ENCODE measurements at places on chromosomes 2 and 18.

- DNase-seq = no peak
These were observed 43.6 kb downstream of the QPCT start for GRCh38 chr2:37388074-37388473.

GRCh38 chr2:86697551-86698104, 22.5 kb upstream of the RMND5A start:
- DNase-seq = no peak

GRCh38 chr2:932320-933115, 18.1 kb upstream of the SNTG2 start:
- DNase-seq = no peak

GRCh38 chr2:12737738-12738485, 21.2 kb downstream of the TRIB2 start:
- DNase-seq = no peak

- no peak for DNase-seq
These were observed 33.0 kb downstream of the ITGB1BP1 start for GRCh38 chr2:9390151-9390850.

GRCh38 chr2:71961289-71962027, 186.2 kb downstream of the CYP26B1 start:
- DNase-seq = no peak

GRCh38 chr2:42602218-42602875, 33.9 kb downstream of the MTA3 start:
- DNase-seq = no peak

DNA sequence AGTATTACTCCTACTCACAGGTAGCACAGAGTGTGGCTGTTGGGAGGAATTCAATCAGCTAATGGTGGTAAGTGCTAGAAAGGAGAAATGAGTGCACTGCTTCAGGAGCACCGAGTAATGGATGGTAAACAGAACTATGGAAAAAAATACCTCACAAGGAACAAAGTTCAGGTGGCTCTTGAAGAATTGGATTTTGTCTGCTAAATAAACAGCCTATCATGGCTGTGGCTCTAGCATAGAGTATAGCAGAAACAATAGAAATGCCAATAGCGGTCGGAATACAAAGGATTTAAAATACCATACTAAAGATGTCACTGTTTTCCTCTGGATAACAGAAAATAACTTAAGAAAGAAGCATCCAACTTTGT, 482.5 kb downstream of the NUP35 start:
- no peak for DNase-seq

- no peak for DNase-seq
These were observed 17.1 kb downstream of the ATOH8 start for GRCh38 chr2:85770786-85771409.

- no peak for DNase-seq
These were observed 4.4 kb upstream of the SAG start for GRCh38 chr2:233303252-233303651.

GRCh38 chr2:239198221-239198620, 202.6 kb downstream of the HDAC4 start:
- no peak for DNase-seq

- no peak for DNase-seq
These were observed 80.9 kb upstream of the CCDC85A start for GRCh38 chr2:56102866-56103265.

- DNase-seq = no peak
These were observed 128.3 kb upstream of the ETAA1 start for GRCh38 chr2:67268797-67269196.

- DNase-seq = no peak
These were observed 31.2 kb downstream of the CFAP221 start for GRCh38 chr2:119575439-119575838.
